ENCODE measurements at places on chromosomes 5 and 9.

- no peak for ATAC-seq
Measured at GRCh38 chr5:132099076-132099748, 25.6 kb downstream of the CSF2 start.

- peak; percentile 54 for ATAC-seq
Measured at GRCh38 chr5:55440188-55440646, 94.5 kb downstream of the PLPP1 start.

- ATAC-seq: peak; percentile 4
Measured at GRCh38 chr9:36163786-36164170, 5.4 kb upstream of the CCIN start.

GRCh38 chr5:42666869-42667268, 89.7 kb upstream of the CCDC152 start:
- no peak for ATAC-seq

DNA sequence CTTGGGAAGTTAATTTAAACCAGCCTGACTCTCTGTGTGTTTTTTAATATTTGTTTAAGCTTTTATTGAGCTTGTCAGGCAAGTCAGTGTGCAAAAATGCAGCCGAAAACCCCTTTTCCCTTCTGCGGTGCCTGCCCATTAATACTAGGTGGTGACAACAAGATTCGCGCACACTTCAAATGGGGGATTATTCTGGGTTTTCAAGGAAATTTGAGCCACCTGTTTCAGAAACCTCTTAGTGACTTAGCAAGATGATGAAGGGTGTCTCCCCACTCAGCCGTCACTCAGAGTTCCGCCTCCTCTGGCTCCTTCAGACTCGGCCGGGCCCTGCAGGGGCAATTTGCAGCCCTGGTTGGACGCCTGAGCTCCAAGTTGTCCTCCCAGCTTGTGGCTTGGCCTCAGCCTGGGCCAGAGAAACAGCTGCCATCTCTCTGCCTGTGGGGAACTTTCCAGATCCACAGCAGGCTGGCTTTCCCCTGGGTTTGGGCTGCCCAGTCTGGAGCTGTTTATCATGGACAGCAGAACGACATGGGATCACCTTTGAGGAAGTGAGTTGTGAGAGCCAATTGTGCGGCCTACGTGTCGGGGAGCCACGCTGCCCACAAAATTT, 75.9 kb downstream of the SPRY4 start:
- peak; percentile 93 for ATAC-seq

GRCh38 chr5:65125591-65126541, 355.9 kb downstream of the ADAMTS6 start:
- no peak for ATAC-seq

DNA sequence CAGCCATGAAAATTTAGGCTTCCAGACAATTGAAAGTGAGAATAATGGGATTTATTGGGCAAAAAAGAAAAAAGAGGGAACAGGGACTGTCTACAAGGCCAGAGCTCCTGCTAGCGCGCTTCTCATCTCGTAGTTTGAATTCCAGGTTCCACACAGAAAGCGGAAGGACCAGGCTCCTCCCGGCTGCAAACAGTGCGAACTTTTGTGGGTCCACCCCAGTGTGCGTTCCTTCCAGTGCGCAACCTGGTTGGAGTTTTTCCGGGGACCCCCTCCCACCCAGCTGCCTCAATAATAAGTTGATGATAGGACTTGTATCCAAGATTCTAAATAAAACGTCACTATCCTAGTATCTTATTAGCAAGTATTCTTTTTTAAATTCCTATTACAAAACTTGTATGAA, 467.7 kb upstream of the TUSC1 start:
- no peak for ATAC-seq

DNA sequence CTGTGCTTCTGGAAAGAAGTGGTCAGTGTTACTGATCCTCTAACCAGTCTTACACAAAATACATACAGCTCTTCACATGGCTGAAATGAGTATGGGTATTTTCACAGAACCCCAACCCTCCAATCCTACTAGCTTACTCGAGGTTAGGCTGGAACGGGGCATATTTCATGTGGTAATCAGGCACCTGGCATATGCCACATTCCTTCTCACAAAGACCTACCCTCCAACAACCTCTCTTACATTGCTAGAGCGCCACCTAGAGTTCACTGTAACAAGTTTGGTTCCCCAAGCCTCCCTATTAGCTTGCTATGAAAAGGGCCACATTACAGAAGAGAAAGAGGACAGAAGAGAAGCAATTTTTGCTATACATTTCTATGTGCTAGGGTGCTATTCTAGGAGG, 597.3 kb downstream of the PRELID2 start:
- ATAC-seq: peak; percentile 84

GRCh38 chr5:42628821-42629220, 127.8 kb upstream of the CCDC152 start:
- ATAC-seq: no peak

DNA sequence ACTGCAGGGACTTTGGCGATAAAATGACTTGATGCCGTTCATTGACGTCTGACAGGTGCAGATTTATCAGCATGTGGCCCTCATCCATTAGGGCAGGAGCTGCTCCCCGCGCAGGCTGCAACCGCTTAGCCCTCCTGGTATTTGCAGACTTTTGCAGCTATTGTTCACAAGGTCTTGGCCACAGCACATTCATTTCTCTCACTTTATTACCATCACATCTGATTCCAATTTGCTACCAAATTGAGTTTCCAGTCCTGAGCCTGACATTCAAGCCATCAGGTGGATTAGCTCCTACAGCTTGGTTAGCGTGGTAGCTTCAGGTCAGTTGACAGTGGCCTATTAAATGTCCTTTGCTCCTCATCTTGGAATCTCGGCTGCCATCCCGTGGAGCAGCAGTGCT, 299.2 kb downstream of the CD180 start:
- peak; percentile 40 for ATAC-seq

GRCh38 chr5:38756068-38756467, 89.7 kb upstream of the OSMR start:
- peak; percentile 15 for ATAC-seq

DNA sequence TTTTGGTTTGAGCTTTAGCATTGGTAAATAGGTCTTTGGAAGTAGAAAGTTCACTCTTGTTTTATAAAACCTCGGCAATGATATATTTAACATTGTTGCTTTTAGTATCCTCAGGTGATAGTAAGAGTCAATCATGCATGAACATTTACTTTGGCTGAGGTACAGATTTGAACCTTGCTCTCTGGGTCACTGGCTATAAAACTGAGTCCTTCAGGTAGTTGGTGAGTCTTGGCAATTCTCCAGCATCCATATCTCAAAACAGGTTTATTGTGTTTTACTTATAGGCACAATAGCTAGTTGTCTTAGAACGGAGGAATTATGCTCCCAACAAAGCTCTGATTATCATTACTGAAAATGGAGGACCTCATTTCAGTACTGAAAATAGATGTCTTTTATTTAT, 75.1 kb downstream of the MAT2B start:
- ATAC-seq: no peak

- ATAC-seq: peak; percentile 64
Measured at GRCh38 chr9:113963017-113963620, 87.0 kb downstream of the ZNF618 start.

- ATAC-seq: no peak
Measured at GRCh38 chr9:20504930-20505329, 117.4 kb downstream of the MLLT3 start.

- peak; percentile 76 for ATAC-seq
Measured at GRCh38 chr9:93223260-93224180, 39.6 kb downstream of the WNK2 start.

DNA sequence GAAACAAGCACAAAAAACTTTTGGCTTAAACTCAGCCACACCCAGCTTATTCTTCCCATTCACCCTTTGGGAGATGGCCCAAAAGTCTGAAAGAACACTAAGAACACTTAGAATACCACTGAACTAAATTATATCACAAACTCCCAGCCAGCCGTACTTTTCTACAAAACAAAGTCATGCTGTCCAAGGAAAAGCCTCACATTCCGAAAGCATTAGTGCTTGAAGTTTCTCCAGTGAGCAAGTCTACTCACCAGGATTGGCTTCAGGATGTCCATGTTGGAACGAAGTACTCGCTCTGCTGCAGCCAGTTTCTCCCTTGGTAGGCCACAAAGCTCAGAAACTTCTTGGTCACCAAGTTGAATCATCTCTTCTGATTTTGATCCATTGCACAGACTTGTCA, 69.7 kb downstream of the ABCA1 start:
- ATAC-seq: no peak

GRCh38 chr9:130042885-130043653, at the start of gene FNBP1:
Gene FNBP1 (minus strand): TSS chr9:130043189. CDS start chr9:130042975, 214 bp downstream.
- peak; percentile 86 for ATAC-seq

DNA sequence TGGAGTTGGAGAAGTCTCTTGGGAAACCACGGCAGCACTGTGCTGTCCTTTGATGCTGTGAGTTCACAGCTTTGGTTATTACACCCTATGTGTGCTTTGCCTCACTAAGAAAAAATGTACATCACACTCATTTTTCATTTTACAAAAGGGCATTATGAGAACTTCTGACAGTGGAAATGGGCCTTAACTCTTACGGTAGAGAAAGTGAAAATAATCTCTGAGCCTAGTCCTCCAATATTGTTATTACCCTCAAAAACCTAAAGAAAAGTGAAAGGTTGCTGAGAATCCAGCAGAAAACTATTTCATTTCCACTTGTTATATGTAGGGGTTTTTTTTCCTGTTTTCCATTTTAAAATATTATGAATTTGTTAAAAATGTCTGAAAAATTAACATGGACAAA, 8.2 kb upstream of the OR13D1 start:
- ATAC-seq: no peak

- ATAC-seq: peak; percentile 51
Measured at GRCh38 chr5:140043508-140043872, 391 bp upstream of the NRG2 start.

- ATAC-seq: no peak
Measured at GRCh38 chr5:86029308-86029707, 588.4 kb upstream of the COX7C start.

- ATAC-seq: no peak
Measured at GRCh38 chr5:78621291-78621738, 27.3 kb downstream of the LHFPL2 start.

DNA sequence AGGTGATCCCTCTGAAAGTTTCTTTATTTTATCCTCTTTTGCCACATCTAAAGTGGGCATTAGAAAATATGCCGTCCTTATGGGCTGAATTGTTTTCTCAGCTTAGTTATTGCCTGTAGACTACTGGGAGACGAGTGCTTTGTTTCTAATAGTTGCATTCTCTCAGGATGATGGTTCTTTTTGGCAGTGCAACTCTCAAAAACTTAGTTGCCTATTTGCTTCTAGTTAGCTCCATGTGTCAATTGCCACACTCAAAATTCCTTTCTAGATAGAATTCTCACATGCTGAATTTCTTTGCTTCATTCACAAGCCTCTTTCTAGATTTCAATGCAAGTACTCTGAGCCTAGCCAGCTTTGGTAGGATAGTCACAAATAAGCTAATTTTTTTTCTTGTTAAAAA, 155.5 kb downstream of the FGF10 start:
- no peak for ATAC-seq

GRCh38 chr9:119924736-119925135, 555.5 kb upstream of the BRINP1 start:
- ATAC-seq: no peak

DNA sequence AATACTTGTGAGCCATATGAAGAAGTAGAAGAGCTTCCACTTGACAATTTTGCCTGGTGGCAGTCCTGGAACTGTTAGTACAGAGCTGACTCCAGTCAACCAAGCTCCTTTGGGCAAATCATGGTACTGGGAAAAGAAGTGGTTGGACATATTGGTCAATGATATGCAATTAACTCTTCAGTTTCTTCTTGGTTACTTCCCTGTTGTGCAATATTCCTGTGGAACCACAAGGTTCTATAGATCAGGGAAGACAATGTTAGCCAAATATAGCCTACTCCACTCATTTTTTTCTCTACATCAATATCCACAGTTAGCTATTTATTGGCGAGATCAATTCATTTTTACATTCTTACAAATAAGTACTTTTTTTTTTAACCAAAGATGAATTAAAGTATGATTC, 14.4 kb upstream of the GDA start:
- ATAC-seq: no peak

GRCh38 chr5:133669472-133669871, 57.1 kb upstream of the FSTL4 start:
- ATAC-seq: no peak

DNA sequence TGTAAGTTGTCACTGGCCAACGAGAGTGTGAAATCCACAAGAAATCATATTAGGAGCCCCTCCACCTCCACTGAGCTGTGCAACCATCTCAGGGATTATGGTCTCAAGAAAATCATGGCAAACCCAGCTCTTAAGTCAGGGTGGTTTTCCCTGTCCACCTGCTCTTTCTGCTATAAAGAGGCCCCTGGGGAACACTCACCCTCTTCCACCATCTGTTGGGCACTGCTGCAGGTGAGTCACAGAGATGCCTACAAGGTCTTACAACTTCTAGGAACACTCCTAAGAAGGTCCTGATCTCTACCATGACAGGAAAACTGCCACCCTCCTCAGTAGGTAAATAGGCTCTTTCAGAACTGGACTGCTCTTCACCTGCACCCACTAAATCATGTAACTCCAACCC, 61.8 kb downstream of the DRD1 start:
- no peak for ATAC-seq

GRCh38 chr5:33969572-33970452, 14.7 kb downstream of the SLC45A2 start:
- ATAC-seq: peak; percentile 94

DNA sequence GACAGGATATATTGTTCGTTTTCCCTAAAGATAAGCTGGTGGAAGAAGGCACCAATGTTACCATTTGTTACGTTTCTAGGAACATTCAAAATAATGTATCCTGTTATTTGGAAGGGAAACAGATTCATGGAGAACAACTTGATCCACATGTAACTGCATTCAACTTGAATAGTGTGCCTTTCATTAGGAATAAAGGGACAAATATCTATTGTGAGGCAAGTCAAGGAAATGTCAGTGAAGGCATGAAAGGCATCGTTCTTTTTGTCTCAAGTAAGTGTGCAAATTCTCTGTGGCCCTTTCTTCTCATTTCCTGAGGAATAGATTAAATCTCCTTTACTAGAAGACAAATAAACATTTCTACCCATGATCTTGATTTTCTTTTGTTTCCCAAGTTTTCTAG, 38.0 kb downstream of the OSMR start:
- ATAC-seq: no peak

Data from motor neuron (in vitro differentiated cells).